ENCODE measurements at places on chromosomes 1 and 21.
A peak's percentile ranks its signal among the peaks of the same experiment; 100 is the strongest.

GRCh38 chr1:192225703-192226102, 67.4 kb downstream of the RGS18 start:
- no peak for DNase-seq

DNA sequence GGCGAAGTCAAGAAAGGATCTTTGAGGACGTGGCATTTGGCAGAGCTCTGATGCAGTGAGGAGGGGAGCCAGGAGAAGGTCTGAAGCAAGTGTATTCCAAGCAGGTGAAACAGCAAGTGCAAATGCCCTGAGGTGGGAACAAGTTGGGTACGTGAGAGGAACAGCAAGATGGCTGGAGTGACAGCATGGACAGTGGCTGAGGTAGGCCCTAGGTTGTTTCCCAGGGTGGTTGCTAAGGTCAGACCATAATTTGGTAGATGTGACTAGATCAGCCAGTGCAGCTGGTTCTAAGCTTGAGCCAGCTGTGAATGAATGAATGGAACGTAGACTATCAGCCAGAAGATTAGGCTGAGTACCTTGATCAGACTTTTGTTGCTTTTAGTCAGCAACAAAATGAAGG, 37.5 kb upstream of the JUN start:
- DNase-seq, result no peak

GRCh38 chr1:180787628-180788307, 124.9 kb upstream of the KIAA1614 start:
- peak; percentile 13 for DNase-seq

GRCh38 chr1:157380523-157380922, 171.8 kb downstream of the FCRL5 start:
- no peak for DNase-seq

- peak; percentile 53 for DNase-seq
Measured at GRCh38 chr1:36322041-36322785, 1.2 kb downstream of the EVA1B start.

DNA sequence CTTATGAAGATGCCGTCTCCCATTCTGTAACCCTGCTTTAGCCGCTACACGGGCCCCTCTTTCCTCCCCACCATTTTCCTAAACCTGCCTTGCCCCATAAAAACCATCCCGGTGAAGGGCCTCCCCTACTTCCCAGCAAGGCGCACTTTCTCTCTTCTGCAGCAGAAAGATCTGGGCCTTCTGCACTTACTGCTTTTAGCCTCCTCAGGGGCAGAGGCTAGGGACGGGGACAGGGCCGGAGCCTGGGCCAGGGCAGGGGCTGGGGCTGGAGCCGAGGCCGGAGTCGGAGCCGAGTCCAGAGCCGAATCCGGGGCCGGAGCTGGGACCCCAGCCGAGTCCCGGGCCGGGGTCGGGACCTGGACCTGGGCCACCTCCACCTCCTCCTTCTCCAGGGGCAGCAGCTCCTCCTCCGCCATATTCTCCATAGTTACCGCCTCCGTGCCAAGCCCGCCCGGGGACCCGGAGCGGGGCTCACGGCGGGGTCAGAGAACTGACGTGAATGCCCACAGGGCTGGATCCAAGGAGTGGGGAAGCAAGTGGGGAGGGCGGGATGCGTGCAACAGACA, 382 bp downstream of the TRMT1L start:
- no peak for DNase-seq

DNA sequence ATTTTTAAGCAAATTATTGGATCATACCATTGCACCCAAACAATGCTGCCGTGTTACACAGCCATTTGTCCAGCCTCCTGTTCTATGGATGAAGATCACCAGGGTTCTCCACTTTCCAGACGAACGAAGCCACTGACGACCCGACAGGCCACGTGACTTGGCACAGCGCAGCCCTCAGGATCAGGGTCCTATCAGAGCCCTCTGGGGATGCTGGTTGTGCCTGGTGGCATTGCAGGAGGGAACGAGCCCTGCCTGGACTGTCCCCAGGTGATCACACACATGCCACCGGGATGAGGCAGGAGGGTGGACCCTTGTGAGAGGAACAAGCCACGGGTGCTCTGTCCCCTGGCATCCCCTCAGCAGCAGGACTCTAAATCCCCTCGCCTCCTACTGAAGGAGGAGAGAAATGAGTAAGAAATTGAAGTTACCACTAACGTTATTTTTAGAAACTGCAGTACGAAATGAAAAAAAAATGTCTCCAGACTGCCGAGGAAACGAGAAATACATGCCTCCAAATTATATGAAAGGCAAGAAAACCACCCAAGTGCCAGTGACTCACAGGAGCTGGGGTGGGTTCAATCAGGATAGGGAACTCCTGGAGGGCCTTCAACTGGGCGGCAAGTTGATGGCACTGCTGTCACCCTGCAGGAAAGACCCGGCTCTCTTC, 58.7 kb upstream of the PDE9A start:
- DNase-seq, result no peak

- DNase-seq, result peak; percentile 54
Measured at GRCh38 chr1:222331765-222332164, 216.1 kb downstream of the HHIPL2 start.

GRCh38 chr1:172582889-172583288, 49.9 kb downstream of the SUCO start:
- DNase-seq, result no peak

DNA sequence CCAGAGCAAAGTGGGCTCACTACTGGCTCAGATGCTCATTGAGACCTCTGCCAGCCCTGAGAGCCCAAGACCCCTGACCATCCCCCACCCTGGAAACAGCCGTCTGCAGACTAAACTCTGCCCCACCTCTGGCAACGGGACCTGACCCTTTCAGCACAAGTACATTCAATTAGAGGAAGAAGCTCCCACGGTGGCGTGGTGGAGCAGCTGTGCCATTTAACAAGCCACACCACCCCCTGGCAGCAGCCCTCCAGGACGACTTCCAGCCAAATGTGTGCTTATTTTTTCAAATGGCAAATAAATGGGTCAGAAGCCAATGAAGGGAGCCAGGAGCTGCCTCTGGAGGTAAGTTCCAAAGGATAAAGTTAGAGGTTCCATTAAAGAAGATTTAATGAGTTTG, 226.7 kb downstream of the NPHP4 start:
- no peak for DNase-seq

DNA sequence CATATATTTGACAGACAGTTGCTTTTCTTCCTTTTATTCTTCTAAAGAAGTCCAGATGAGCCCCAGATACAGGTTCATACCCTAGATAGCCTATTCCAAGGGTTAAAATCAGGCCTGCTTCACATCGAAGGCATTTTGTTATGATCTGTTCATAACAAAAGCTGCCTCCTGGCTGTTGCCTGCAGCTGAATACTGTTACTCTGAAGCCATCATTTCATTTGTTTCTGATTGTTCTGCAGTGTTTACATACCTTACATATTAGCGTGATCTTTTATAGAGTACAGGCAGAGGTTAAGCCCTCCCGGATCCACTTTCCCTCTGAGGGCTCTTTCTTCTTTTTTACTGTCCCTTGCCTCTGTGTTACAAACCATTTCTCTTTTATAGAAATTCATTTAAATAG, 219.0 kb upstream of the HOOK1 start:
- DNase-seq, result peak; percentile 24

DNA sequence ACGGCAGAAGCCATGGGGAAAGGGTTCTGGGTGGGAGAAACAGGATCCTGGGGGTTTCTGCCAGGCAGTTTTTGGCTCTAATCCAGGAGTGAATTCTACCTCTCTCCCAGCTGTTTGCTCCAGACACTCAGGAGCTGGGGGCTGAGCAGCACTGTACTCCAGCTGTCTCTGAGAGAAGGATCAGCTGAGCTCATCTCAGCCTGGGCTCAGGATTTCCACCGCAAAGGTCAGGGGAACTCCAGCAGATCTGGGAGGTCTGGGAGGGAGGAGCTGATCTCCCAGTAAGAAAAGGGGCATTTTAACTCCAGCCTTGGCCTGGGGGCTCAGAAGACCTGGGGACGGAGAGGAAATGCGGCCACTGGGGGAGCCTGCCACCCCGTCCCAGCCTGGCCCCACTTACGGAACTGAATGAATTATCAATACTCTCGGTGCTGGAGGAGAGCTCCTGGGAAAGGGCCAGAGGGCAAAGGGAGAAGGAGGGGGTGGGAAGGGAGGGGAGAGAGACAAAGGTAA, 17.3 kb downstream of the PI4KB start:
- DNase-seq, result peak; percentile 26

DNA sequence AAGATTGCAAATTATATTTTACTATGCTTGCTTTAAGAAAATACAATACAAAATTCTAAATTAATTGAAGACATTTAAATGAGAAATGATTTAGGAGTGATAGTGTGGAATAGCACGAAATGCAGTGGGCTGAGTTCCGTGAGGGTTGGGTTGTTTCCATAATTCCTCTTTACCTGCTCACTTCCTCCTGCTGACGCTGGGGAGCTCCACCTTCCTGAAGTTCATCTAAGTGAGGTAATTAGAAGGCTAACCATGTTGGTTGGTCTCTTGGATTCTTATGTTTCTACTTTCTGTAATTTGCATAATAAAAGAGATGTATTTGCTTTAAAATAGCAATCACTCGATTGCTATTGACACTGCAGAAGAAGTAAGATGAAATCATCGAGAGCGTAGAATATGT, 4.7 kb downstream of the OR14I1 start:
- no peak for DNase-seq

DNA sequence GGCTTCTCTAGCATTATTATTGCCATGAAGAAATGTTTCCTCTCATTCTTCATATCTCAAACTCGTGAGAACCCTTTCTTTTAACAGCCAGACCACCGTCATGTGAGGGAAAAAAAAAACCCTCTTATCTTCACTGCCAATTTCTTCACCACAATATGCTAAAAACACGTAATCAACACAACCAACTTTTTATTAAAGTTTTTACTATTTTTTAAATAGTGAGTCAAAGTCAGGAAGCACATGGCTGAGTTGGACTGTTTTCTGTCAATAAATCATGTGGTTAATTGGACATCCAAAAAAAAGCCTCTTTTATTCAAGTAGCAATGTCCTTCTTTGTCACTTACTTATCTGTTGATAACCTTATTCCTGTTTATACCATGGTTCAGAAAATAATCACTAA, 55.9 kb upstream of the SAMD13 start:
- no peak for DNase-seq

GRCh38 chr1:201594575-201595245, 55.8 kb downstream of the NAV1 start:
- peak; percentile 66 for DNase-seq

GRCh38 chr1:213418268-213419071, 367.4 kb downstream of the RPS6KC1 start:
- DNase-seq, result no peak

GRCh38 chr1:17273096-17273495, 24.2 kb downstream of the PADI3 start:
- DNase-seq, result no peak

DNA sequence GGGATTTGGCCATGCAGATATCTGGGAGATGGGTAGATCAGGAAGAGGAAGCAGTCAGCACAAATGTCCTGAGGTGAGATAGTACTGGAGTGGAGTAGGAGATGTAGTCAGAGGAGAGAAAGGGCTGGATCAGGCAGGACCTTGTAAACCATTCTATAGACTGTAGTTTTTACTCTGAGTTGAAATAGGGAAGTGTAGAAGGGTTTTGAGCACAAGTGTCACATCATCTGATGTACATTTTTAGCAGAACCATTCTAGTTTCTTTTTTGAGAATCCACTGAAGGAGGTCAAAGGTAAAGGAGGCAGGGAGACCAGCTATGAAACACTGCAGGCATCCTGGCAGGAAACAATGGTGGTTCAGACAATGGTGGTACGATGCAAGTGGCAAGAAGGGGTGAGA, 194.6 kb upstream of the RRP15 start:
- DNase-seq, result no peak

DNA sequence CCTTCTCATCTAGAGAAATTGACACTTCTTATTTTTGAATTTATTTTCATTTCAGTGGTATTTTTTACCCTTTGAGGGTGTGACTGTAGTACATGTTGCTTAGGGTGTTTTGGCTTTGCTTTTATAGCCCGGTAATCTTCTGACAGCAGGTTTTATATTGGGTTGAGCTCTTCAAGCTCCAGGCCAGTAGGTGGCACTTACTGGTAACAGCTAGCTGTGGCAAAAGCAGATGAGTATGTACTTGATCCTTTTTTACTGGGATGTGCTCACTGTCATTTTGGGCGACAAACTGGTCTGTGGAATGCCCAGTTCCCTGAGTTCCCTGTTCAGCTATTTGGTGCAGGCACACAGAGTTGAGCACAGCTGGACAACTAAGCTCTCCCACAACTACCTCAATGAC, 916.2 kb upstream of the B3GALT2 start:
- no peak for DNase-seq

DNA sequence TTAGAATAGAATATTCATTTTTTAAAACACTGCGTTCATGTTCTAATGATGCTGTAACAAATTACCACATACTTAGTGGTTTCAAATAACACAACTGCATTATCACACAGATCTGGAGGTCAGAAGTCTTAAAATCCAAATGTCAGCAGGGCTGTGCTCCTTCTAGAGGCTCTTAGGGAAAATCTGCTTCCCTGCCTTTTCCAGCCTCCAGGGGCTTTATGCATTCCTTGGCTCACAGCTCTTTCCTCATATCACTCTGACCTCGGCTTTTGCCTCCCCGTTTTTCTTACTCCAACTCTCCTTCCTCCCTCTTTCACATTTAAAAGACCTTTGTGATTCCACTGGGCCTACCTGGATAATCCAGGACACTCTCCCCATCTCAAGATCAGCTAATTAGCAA, 18.6 kb upstream of the FMN2 start:
- DNase-seq, result no peak

DNA sequence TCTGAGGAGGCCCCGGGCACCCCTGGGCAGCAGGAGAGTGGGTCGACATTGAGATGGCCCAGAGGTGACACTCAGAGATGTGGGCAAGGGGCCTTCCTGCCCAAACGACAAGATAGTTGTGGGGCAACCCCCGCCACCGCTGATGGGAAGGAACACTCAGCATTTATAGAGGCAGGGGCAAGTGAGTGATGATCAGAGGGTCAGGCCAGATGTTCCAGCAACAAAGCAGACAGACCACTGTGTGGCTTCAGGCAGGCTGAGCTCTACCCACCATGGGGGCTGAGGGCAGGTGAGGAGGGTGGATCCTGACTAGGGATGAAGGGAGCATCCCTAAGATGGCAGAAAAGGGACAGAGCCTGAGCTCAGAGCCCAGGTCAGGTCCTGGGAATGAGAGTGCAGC, 362.7 kb downstream of the PTPRU start:
- DNase-seq, result no peak

Measured in astrocyte of the hippocampus (primary cell).